ENCODE measurements at places on chromosomes 3 and 15.
A peak's percentile ranks its signal among the peaks of the same experiment; 100 is the strongest.

DNA sequence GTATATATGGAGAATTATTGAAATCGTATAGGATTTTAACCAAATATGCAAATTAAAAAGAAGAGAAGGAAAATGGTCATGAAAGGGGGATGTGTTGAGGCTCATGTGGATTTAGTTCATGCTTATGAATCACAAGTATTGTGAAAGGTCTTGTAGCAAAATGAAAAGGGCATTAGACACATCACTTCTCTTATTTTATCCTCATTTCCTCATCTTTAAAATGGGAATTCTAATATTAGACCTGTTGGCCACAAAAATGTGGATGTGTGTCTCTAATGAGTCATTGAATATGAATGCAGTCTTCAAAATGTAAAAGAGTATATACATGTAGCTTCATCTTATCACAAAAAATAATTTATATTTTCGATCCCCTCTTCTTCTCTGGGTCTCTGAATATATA is 14.9 kb upstream of the ALCAM start:
- no peak for DNase-seq

- no peak for DNase-seq
These were observed 274.9 kb upstream of the SEMA6D start for GRCh38 chr15:47442371-47442770.

- DNase-seq: no peak
These were observed 16.8 kb downstream of the RFT1 start for GRCh38 chr3:53113293-53114010.

- no peak for DNase-seq
These were observed 119.8 kb downstream of the PDCD6IP start for GRCh38 chr3:33918126-33918756.

DNA sequence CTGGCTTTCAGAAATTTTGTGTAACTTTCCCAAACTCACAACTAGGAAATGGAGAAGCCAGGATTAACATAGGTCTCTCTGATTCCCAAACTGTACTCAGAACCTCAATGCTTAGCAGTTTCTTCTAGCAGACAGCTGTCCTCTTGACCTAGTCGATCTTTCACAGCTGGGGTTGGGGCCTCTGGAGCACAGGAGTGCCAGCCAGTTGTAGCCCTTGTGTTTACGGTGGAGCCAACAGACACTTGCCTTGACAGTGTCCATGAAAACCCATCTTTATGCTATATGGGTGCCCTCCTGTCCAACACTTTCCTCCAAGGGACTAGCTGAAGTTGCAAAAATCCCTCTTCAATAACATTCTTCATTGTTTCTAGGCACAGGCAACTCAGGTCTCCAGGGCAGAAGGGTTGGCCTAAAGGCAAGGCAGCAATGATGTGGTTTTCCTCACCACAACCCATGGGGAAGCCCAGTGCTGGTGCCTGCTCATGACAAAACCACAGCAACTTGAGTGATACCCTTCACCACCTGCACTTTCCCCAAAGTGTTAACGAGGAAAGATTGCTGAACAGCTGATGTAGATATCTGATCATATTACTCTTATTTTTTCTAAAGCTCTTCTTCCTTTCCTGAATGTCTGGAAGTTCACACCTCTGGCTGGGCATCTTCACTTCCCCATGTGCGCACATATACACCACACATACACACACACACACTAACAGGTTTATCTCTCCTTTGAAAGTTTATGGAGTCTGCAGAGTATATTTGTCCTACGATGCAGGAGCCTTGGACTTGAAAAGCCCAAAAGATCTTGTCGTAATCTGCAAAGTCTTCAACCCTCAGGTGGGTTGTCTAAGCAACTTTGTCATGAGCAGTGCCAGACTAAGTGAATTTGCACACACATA is 11.0 kb upstream of the KNG1 start:
- peak; percentile 49 for DNase-seq

- DNase-seq: no peak
These were observed 4.8 kb upstream of the MECOM start for GRCh38 chr3:169668072-169668956.

- DNase-seq: no peak
These were observed 206.7 kb upstream of the IGF1R start for GRCh38 chr15:98441599-98441998.

GRCh38 chr15:36888011-36888992 is 212.0 kb downstream of the MEIS2 start:
- no peak for DNase-seq

GRCh38 chr15:81947548-81947947 is 98.3 kb downstream of the MEX3B start:
- no peak for DNase-seq

- DNase-seq: no peak
These were observed 195.2 kb upstream of the SOX14 start for GRCh38 chr3:137568880-137569279.

DNA sequence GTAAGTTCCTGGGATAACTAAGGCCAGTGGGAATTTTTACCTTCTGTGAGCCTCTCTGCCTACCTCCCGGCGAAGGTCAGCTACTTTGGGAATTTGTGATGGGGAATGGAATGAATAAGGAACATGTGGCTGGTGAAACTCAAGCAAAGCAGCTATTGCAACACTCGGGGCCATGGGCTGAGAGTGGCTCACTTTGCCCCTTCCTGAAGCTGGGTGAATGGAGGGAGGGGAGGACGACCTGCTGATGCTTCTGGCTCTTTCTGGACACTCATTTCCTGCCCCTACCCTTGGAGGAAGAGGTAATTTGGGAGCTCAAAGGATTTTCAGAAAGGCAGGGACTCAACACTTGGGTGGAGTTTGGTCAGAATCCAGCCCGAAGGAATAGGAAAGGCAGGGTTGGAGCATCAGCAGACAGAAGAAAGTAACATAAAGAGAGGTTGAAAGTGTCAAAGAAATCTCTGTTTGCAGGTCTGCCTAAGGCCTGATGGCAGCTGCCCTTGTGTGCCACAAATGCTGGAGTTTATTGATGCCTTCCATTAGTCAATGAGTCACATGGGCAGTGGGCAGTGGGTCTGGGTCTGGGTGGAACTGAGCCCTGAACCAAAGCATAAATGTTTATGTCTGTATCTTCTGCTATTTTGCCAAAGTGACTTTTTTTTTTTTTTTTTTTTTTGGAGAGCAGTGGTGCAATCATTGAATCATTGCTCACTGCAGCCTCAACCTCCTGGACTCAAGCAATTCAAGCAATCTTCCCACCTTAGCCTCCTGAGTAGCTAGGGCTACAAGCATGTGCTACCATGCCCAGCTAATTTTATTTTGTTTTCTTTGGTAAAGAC is 12.4 kb downstream of the LAMP3 start:
- DNase-seq: no peak

GRCh38 chr3:43249405-43249804 is 36.9 kb upstream of the SNRK start:
- no peak for DNase-seq

DNA sequence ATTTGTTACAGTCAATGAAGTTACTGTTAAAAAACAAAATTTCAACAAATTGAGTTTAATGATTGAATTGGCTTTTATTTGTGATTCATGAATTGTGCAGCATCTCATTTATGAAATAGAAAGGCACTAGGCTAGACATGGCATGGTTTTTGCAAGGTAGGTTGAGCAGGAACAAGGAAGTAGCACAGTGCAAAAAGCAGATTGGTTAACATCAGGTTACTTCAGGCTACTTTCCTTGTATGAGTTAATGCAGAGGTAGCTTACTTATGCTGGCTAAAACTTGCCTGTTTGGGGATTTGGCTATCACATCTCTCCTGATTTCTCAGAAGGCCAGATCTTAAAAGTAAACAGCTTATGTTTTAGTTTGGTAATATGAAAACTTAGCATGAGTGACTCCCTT is 23.0 kb upstream of the SV2B start:
- DNase-seq: no peak

- DNase-seq: no peak
These were observed 59.1 kb downstream of the TRIM42 start for GRCh38 chr3:140736863-140737460.

DNA sequence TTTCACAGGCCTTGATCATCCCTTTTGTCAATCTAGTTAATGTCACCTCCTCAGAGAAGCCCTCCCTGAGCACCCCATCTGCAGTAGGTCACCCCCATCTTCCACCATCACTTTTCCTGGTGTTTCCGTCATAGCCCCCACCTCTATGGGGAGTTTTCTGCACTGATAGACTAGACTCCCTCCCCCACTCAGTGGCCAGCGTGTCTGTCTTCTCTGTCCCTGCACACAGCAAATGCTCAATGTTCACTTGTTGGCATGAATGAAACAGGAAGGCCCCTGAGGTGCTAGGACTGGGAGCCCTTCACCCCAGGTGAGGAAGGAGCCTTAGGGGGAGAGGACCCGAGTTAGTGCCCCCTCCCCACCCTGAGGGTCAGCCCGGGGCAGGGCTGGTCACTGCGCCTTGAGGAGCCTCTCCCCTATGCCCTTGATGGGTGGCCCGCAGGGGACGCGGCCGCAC is 15.8 kb upstream of the FANCD2 start:
- DNase-seq: no peak

DNA sequence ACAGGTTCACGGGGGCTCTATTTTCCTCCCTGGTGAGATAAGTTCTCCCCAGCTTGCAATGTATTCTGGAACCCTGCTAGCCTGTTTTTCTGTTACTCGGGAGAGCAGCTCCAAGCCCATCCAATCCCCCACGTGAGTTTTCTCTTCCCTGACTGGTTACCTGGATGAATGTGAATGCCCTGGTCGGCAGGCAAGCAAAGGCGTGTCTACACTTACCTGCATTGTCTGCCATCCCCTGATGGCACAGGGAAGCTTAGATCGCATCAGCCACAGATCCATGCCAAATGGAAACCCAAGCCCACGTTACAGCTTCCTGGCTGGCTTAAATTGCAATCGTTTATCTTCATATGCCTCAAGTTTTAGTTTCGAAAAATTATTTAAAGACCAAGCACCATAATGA is 149.9 kb downstream of the FOXP1 start:
- no peak for DNase-seq

- peak; percentile 62 for DNase-seq
These were observed 11.3 kb upstream of the C3orf52 start for GRCh38 chr3:112074616-112075497.

DNA sequence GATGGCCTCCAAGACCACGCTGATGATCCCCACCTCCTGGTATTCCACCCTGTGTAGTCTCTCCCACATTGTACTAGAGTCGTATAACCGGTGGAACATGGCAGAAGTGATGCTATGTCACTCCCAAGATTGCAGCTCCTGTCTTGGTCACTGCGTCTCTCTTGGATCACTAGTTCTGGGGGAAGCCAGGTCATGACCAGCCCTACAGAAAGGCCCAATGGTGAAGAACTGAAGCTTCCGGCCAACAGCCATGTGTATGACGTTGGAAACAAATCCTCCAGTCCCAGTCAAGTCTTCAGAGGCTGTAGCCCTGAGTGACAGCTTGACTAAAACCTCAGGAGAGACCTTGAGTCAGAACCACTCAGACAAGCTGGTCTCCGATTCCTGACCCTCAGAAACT is 61.9 kb upstream of the FNDC3B start:
- DNase-seq: no peak

- no peak for DNase-seq
These were observed at the start of gene MAGI1 for GRCh38 chr3:66038726-66039589. TSS of gene MAGI1 (minus strand) at chr3:66038918. CDS start at chr3:66038308, 610 bp downstream.

- no peak for DNase-seq
These were observed 19.8 kb upstream of the LOXL1 start for GRCh38 chr15:73906346-73907034.

- no peak for DNase-seq
These were observed 215.6 kb downstream of the PDCD6IP start for GRCh38 chr3:34013818-34014570.

- no peak for DNase-seq
These were observed 43.3 kb downstream of the MUC4 start for GRCh38 chr3:195768414-195768813.

GRCh38 chr3:72763751-72764440 is 84.3 kb downstream of the SHQ1 start:
- no peak for DNase-seq

DNA sequence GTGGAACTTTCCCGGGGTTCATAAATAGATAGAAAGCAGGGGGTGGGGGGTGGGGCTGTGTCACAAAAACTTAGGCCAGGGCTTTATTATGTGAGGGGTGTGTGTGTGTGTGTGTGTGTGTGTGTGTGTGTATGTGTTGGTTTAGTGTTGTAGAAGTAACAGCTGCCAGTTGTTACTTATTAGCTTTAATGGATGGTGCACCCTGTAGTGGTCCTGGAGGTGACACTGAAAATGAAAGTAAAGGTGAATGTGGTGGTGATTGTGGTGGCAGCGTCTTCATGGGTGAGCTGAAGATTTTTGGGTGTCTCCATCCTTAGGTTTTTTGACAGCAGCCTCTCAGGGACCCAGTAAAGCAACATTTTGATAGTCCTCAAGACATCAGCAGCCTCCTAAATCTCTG is 449.9 kb downstream of the PDCD6IP start:
- DNase-seq: no peak

GRCh38 chr3:27749643-27750042 is 27.5 kb upstream of the EOMES start:
- DNase-seq: no peak

DNA sequence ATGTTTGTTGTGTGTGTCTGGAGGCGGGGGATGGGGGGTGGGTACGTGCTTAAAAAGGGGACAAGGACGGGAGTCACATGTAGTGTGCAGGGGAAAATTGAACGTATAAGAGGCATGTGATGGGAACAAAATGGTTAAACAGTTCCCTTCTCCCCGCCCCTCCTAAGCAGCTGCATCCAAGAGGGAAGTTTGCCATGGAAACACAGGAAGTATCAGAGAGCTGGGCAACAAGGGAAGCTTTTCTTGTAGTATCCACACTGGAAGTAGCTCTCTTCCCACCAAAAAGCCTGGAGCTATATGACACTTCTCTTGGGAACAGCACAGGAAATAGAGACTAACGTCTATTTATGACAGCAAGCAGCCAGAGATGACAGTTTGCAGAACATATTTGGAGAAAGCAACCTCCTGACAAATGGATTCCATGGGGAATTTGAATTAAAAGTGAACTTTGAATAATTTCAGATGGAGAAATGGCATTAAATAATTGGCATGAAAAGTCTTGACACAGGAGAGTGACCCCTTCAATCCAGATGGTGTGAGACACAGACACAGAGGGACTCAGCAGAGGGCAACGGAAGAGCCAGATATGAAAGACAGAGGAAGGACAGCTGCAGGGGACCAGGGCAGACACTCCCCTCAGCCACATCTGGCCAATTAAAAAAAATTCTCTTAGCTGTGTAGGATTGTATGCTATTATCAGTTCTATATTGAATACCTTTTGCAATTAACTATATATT is 294.2 kb upstream of the TBL1XR1 start:
- no peak for DNase-seq
